ENCODE measurements at places on chromosomes 1 and 21.

- DNase-seq: no peak
Observed at GRCh38 chr1:156755527-156755950, 4.1 kb upstream of the HDGF start.

DNA sequence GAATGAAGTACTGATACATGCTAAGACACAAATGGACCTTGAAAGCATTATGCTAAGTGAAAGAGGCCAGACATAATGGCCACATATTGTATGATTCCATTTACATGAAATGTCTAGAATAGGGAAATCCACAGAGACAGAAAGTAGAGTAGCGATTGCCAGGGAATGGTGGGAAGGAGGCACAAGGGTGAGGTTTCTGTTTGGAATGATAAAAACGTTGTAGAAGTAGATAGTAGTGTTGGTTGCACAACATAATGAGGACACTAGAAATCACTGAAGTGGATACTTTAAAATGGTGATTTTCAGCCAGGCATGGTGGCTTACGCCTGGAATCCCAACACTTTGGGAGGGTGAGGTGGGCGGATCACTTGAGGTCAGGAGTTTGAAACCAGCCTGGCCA lies 97.6 kb upstream of the VANGL1 start:
- no peak for DNase-seq

DNA sequence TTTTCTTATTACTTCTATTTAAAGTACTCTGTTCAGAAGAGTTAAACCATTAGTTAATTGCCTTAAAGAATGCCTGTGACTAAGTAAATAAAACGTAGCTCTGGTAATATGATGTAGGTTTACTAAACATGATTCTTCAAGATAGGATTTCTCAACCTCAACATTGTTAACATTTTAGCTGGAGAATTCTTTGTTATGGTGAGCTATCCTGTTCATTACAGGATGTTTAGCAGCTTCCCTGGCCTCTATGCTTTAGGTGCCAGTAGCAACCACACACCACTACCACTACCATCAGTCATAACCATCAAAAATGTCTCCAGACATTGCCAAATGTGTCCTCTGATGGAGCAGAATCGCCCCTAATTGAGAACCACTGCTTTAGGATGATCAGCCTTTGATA lies 10.7 kb downstream of the RPF1 start:
- DNase-seq: no peak

- DNase-seq: no peak
Observed at GRCh38 chr1:226989085-226989920, 49.2 kb downstream of the COQ8A start.

- DNase-seq: no peak
Observed at GRCh38 chr1:54010415-54011117, 7.4 kb downstream of the LDLRAD1 start.

GRCh38 chr1:228860911-228861831 lies 125.9 kb downstream of the RHOU start:
- DNase-seq: no peak

DNA sequence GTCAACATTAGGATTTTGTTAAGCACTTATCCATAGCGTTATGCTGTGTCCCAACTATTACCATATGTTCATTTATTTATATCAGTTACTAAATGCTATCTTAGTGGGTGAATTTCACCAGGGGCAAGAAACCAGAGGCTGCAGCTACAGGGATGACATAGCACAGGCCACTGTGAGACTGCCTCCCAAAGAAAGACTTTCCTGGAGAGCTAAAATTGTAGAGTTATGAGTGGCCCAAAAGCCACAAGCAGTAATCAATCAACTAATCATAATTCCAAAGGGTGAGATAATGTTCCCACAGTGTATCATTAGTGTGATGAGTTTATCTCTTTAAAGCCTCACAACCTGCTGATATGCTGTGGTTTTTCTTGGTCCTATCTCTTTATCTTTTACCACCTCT lies 3.8 kb upstream of the TGFB2 start:
- no peak for DNase-seq

DNA sequence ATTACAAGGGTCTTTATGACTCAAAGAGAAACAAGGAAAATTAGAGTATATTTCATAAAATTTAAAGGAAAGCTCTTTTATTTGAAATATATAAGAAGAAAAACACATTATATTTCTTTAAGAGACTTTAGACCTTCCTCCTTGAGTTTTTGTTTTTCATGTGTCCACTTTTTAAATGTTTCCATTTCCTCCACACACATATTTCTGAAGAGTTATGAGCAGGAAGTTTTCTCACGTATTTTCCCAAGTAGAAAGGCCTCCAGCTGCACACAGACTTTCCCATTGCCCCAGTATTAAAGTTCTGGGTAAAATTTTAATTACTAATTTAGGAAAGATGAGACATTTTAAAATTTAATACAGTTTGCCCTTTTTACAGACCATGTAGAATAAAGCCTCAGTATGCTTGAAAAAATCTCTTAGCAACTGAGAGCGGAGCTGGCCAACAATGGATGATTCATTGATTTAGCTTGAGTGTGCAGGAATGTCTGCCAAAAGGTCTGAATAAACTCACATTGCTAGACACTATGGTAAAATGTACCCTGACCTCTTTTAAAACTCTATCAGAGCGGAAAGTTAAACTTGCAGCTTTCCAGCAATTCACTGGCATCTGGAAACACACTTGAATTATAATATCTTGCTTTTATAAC lies 57.9 kb downstream of the DDAH1 start:
- DNase-seq: no peak

- DNase-seq: no peak
Observed at GRCh38 chr1:20983297-20983889, 193.3 kb downstream of the EIF4G3 start.

- DNase-seq: no peak
Observed at GRCh38 chr1:100622037-100622436, 84.1 kb downstream of the GPR88 start.

DNA sequence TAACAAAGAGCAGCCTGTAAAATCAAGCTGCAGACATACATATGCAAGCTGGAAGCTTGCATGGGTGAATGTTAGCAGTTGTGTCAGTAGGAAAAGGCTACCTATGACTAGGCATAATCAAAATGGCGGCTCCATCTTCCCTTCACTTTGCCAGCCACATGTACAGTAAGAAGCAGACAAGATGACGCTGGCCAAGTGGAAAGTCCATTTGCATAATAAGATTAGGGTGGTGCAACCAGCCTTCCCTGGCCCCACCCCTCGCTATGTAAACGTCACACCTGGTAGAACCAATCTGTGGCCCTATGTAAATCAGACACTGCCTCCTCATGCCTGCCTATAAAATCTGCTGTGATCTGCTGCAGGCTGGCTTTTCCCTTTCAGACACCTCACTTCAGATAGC lies 171.9 kb upstream of the USP25 start:
- DNase-seq: no peak

DNA sequence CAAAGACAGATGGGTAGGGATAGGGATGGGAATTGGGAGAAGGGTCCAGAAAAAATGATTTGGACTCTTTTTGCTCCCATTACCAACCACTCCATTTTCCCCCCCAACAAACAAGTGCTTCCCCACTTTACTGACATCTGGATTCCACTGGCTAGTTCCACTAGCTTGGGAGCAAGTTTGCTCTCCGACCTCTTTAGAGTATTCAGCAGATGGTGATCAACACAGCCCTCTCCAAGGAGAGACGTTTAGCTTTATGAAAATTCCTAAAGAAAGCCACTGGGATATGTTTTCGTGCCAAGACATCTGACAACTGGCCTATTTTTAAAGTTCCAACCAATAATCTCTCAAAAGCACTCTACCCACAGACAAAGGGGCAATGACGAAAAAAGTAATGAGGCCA lies 50.3 kb downstream of the ITPKB start:
- DNase-seq: no peak

DNA sequence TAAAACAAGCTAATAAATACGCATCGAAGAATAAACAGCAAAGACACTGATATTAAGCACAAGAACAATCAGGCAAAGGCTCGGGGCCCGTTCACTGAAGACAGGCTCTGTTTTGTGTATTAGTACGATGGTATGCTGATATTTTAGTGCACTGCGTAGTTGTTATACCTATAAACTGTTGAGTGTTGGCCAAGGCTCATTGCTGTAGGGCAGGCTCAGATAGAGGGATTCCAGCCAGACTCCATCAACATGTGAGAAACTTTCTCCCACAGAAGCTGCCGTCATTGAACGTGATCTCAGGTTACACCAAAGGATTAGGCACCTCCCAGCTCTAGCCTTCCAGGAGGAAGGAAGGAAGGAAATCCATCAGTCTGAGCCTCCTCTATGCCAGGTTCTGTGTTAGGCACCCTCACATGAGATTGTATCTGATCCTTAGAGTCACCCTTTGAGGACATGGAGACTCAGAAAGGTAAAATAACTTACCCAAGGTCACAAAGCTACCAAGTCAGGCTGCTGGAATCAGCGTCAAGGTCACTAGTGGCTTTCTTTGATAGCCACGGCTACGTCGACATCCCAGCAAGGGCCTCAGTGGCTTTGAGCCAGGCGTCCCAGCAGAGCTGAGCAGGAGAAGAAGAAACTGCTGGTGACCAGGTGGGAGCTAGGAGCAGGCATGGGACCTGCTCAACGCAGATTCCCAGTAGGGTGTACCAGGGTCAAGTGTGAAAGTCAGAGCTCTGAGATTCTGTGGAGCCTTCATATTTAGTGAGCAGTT lies 14.8 kb downstream of the BCAR3 start:
- DNase-seq: no peak

DNA sequence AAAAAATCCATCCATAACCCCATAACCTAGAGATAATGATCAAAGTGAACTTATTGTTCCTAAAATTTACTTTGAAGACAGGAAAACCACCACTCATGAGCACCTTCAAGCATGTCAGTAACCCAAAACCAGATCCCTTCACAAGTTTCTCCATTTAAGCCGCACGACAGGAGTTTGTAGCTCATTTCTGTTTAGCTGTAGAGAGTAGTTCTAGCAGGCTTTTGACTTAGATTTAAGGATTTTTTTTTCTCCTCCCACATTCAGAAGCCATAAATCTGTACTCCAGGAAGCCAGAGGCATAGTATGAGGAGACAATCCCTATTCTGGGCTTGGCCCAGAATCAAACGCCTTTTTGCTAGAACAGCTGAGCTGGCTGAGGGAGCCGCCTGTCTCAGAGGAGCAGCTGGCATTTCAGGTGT lies 25.6 kb downstream of the TOMM20 start:
- DNase-seq: no peak

GRCh38 chr1:163083690-163084089 lies 14.5 kb downstream of the RGS4 start:
- no peak for DNase-seq

DNA sequence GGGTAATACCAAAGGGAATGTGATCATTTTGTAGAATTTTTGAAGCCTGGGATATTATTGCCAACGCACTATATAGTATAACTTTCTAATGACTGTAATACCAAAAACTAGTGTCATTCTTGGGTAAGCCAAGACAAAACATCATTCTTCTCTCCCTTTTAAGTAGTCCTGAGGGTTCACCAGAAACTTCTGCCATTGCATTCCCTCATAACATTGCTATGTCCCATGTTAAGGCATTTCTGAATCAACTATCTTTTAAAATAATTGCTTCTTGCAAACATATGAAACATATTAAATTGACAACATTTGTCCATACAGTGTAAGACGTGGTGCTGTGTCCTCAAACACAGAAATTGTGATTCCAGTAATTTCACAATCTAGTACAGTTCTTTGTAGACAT lies 29.9 kb upstream of the C1orf21 start:
- no peak for DNase-seq

GRCh38 chr21:37865156-37865555 lies 51.1 kb downstream of the KCNJ6 start:
- no peak for DNase-seq

DNA sequence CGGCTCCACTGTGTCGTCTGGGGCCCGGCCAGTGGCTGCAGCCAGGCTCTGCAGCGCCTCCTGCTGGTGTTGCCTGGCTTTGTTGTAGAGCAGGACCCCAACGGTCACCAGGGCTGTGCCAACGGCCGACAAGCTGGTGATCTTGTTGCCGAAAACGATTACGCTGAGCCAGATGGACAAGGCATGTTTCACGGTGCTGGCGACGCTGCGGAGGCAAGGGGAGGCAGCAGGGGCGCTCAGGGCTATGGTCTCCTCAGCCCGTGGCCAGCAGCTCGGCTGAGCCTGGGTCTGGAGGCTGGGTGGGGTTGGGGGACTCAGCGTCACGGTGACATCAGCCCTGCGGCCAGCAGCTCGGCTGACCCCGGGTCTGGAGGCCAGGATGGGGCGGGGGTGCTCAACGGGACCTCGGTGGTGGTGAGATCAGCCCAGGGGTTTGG lies 7.0 kb upstream of the CDK11B start:
- DNase-seq: no peak

- no peak for DNase-seq
Observed at GRCh38 chr1:27646676-27647075, 11.7 kb upstream of the FGR start.

- no peak for DNase-seq
Observed at GRCh38 chr1:215569986-215570824, 3.1 kb downstream of the KCTD3 start.

DNA sequence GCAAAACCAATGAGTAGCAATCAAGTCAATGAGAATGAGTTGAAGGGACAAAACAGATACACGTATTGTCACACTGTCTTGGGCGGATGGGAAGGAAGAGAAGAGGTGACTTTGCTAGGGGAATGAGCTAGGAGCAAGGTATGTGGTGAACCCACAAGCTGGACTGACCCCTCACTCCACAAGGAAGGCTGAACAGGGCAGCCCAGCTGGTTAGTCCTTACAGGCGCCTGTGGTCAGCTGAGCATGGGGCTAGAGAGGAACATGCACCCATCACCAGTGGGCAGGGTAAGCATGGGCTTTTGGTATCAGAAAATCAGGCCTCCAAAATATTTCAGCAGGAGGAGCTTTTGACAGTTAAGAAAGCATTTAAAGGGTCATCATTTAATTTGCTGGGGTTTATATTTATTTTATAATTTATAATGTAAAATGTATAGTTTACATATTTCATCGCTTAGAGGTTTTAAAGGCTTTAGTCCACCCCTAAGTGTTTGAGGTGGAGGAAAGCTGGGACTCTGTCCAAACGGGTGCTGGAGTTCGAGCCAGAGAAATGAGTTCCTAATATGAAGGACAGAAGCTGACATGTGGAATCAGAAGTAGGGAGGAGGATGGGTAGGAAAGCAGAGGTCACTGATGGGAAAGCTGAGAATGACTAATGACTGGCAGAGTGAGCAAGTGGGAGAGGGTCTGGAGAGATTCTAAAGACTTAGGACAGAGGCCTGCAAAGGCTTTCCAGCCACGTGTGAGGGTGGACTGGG lies 22.0 kb upstream of the ACBD6 start:
- DNase-seq: no peak

- no peak for DNase-seq
Observed at GRCh38 chr1:15288173-15288926, 41.3 kb downstream of the FHAD1 start.

DNA sequence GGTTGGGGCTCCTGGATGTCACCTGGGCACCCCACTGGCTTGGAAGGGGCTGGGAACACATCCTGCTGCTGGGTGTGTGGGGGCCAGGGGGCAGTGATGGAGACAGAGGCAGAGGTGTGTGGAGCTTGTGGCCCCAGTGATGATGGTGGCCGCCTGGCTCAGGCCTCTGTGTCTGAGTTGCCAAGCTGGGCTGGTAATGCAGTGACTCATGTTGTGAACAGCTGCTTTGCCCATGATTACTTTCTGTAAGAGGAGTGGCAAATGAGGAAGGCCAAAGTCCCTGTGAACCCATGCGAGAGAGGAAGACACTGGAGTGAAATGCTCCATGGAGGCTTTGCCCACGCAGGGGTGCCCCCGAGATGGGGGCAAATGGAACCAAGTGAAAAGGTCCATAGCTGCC lies 86.8 kb downstream of the KCNJ6 start:
- DNase-seq: no peak
